ENCODE measurements at places on chromosomes 5 and 9.

DNA sequence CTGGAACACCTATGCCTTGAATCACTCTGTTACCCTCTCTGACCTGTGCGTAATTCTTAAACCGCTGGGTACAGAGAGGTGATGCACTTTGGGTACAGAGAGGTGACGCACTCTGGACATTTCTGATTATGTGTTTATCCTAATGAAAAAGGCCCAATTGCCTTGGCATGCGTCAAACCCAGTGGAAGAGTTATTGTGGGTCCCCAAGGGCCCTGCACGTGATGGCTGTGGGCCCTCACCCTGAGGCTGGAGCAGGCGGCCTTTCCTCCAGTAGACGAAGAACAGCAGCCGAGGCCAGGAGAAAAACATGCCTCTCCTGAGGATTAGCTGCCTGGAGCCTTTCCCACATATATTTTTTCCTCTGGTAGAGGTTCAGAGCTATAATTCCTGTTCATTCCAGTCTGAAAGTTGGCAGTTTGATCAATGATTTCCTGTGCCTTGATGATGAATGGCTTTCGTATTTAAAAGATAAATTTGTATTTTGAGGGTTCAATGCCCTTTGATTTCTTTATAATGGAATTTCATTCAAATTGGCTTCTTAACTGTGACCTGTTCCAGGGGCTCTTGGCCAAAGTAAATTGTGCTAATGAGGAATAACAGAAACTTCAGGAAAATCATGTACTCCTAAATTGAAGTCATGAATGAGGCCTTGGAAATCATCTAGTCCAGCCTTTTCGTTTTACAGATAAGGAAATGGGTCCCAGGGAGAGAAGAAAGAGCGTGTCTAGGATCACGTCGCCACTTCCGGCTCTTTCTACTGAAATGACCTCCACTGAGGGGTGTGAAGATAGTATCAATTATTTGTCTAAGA is 22.8 kb downstream of the ACER2 start:
- DNase-seq, result no peak

- DNase-seq, result no peak
Observed at GRCh38 chr5:94467954-94468930, 150.2 kb downstream of the KIAA0825 start.

- no peak for DNase-seq
Observed at GRCh38 chr5:152403046-152403445, 2.0 kb downstream of the NMUR2 start.

DNA sequence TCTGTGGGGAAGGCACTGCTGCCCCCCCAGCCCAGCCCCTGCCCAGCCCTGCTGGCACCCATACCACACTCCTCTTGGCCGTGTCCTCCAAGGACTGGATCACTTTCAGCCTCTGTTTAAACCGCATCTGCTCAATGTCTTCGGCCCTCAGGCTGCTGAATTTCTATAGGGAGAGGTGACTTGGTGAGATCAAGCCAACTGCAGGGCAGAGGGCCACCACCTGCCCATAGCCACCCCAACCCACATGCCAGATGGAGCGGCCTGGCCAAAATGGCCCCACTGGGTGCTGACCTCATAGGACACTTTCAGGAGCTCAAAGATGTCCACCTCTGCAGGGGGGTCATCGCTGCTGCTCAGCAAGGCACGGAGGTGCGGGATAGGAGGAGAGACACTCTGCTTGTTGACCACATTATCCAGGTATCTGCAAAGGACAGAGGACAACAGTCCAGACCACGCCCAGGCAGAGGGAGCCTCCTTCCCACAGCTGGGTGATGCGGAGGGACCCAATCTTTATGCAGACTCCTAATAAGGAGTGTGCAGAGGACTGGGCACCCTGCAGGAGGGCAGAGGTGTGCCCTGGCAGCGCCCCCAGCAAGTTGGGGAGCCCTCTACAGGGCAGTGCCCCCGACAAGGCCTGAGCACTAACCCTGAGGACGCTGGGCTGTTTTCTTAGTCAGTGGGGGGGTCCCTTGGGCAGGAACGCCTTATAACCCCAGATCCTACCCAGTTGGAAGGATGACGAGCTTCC is 14.4 kb upstream of the MRNIP start:
- DNase-seq, result no peak
